LNCaP clone FGC (cell line): ENCODE measurements at places on chromosomes 12 and 14.

GRCh38 chr12:131574395-131574771, 136.5 kb upstream of the SFSWAP start:
- DNase-seq = no peak

- DNase-seq = no peak
Measured at GRCh38 chr12:110073049-110073831, 24.9 kb upstream of the C12orf76 start.

GRCh38 chr14:29217813-29218450, 451.3 kb downstream of the FOXG1 start:
- no peak for DNase-seq

GRCh38 chr12:25497021-25497420, 56.1 kb downstream of the LMNTD1 start:
- DNase-seq = no peak

GRCh38 chr12:116996621-116997020, 85.9 kb downstream of the FBXW8 start:
- no peak for DNase-seq

DNA sequence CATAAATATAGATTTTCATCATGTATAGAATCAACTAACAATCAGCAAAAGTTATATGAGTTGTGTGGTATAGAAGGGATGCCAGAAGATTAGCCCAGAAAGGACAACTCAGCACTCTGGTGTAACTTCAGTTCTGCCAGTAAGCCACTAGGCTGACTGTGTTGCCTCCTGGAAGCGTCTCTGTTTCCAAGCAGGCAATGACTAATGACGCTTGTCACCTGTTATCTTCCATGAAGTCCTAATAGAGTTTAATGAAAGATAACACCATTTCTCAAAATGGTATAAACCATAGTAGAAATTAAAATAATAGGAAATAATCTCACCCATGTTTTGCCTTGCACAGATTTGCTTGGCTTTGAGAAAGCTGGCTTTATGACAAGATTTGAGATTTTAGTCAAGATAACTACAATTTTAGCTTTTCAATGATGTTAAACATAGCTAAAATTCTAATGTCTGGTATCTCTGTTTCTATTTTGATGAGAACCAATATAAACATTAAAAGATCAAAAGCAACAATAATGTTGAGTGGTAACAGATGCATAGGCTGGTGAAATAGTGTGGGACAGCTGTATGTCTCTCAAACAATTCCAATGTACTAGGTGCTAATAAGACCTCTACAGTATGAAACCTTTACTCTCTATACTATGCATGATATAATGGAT, 9.0 kb upstream of the RNU6-7 start:
- DNase-seq = no peak

DNA sequence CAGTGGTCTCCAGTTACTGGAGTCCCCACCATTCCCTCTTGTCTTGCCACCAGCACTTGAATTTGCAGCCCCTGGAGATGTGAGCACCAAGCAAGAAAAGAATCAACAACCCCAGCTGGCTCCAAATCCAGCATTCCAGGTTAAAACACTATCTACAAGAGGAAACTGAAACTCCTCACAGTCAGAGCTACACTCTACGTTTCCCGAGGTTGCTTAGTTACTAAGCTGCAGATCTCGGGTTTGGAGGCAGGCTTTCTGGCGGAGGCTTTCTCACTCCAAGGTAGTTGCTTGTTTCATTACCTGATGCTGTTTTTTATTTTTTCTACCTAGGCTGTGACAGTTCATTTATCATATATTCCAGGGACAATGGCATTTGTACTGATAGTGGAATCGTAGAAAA, 248.1 kb downstream of the GLT1D1 start:
- DNase-seq = no peak

GRCh38 chr12:125187148-125187745, 122.0 kb downstream of the AACS start:
- no peak for DNase-seq

DNA sequence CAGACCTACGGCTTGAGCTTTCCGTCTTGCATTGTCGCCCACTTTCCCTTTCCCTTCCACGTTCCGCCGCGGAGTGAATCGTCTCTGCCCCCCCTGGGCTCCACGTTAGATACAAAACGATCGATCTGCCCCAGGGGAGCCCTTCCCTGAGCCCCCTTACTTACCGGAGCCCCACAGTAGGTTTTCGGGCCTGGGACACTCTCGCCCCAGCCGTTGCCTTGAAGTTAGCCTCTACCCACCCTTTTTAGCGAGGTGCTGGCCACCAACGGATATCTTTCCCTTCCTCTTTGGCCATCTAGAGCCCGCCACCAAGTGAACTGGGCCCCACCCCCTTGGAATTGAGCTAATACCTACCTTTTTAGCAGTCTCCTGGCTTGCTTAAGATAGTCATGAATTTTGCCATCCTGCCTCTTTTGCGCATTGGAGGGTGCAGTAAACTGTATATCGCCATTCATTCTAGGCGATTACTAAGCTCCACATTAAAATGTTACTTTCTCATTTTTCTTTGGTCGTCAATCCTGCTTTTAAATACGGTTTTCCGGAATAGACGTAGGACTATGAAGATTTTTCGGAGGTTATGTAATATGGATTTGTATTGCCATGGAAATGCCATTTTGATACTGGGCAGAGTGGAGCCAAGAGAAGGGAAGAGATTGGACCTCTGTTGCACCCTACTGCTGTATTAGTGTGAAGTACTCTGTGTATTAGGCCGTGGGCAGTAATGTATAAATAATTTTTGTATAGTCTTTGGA, 764 bp downstream of the RBM25 start:
- DNase-seq = no peak

DNA sequence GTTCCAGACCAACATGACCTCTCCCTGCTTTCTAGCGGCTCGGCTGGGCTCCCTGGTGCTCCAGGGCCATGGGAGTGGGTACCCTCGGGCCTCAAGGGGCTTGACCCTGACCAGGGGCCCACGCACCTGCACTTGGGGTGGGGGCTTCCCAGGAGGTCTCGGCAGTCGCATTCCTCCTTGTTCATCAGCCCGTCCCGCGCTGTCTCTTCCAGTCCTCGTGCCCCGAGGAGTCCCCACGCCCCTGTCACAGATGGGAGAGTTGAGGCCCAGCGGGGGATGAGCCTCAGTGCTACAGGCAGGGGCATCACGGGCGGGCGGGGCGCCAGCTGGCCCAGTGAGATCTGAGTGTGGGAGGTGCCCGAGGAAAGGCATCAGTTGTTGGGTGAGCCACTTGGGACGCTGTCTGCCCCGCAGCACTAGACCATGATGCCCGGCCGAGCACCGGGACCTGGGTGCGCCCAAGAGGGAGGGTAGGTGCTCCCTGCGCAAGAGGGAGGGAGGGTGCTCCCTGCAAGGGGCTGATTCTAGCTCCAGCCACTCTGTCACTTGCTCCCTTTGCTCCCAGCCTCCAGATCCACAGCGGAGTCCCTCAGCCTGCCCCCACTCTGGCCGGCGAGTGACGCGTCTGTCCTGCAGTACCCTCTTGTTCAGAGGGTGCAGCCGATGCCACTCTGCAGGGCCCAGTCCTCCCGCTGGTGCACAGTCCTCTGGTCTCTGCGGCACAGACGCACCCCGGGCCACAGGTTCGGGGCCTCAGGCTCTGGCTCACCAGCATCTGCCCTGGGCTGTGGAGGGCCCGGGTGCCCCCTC, 23.8 kb downstream of the MMP17 start:
- DNase-seq = no peak

- DNase-seq = no peak
Measured at GRCh38 chr12:84077679-84078078, 834.9 kb downstream of the SLC6A15 start.

DNA sequence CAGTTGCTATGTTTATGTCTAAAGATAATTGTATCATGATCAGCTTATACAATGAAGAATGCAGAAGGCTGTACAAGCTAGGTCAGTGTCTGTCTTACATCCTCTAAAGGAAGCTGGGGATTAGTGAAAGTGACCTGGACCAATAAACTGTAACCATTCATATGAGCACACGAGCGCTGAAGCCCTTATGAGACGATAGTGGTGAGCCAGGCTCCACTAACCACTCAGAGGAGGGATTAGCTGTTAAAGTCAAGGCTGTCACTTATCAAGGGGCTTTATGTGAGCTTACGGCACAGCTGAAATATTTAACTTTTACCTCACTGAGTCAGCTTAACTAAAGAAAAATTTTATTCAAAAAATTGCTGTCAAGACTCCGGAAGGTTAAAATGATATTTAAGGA, 30.3 kb downstream of the NDUFA12 start:
- DNase-seq = no peak

- DNase-seq = no peak
Measured at GRCh38 chr14:42980419-42980818, 1373.7 kb downstream of the LRFN5 start.

GRCh38 chr12:105803292-105803691, 335.5 kb downstream of the NUAK1 start:
- DNase-seq = no peak

- DNase-seq = no peak
Measured at GRCh38 chr12:53424626-53425514, 1.2 kb downstream of the AMHR2 start.

DNA sequence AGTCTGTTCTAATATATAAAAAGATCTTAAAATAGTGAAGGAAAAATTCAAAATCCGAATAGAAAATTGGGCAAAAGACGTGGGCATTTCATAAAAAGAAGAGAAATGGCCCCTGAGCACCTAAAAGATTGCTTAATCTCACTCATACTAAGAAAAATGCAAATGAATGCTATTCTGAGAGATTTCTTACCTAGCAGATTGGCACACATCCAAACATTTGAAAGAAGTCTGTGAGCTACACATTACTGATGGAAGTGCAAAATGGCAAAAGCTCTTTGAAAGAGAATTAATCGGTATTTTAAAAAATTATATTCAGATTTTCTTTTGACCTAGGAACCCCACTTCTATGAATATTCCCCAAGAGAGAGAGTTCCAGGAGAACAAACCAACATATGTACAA, 280.4 kb upstream of the GARIN6 start:
- no peak for DNase-seq

DNA sequence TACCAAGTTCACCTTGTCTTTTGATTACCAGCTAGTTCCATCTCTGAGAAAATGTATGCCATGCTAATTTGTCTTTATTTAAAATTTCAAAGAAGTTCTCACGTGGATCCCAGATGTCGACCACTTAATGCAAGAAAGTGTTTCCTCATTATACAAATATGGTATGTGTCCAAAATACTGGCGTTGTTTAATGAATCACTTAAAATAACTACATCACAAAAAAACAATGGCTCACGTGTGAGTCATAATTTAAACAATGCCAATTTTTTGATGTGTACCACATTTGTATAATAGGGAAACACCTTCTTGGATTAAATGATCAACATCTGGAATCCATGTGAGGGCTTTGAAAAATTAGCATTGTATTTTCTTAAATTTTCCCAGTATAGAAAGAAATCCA, 40.8 kb downstream of the DBX2 start:
- no peak for DNase-seq

DNA sequence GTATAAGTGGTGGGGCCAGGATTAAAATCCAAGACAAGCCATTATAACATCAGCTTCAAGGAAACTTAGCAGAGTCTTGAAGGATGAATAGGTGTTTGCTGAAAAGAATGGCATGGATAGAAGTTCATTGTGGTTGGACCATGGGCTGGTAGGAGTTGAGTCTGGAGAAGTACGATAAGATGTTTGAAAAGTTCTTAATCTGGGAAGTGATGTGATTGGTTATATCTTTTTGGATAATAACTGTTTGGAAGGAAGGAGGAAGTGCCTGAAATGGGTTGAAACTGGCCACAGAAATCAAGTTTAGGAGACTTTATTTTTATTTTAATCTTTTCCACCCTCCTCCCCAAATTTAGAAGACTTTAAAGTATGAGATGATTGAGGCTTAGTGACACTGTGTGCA, 4.9 kb downstream of the DENR start:
- no peak for DNase-seq

- DNase-seq = no peak
Measured at GRCh38 chr14:67941456-67942018, 122.0 kb downstream of the RAD51B start.

GRCh38 chr12:8696442-8697090, 1.2 kb upstream of the RIMKLB start:
- no peak for DNase-seq

GRCh38 chr14:64971943-64972791, at the start of gene RAB15:
RAB15 (minus strand) TSS chr14:64972336; CDS start chr14:64972076, 260 bp downstream.
- no peak for DNase-seq

GRCh38 chr14:61187196-61187905, 93.8 kb downstream of the TMEM30B start:
- DNase-seq = no peak

DNA sequence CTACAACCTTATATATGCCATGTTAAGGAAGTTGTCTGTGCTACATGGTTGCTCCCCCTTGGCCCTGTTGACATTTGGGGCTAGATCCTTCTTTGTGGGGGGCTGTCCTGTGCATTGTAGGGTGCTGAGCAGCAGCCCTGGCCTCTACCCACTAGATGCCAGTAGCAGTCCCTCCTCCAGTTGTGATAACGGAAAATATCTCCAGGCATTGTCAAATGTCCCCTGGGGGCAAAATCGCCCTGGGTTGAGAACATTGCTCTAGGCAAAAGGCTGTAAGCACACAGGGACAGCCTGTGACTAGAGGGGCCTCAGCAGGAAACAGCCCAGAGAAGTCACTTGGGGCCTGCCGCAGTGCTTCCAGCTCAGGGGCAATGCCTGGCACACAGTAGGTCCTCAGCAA, 1100.3 kb downstream of the BCL11B start:
- DNase-seq = no peak

DNA sequence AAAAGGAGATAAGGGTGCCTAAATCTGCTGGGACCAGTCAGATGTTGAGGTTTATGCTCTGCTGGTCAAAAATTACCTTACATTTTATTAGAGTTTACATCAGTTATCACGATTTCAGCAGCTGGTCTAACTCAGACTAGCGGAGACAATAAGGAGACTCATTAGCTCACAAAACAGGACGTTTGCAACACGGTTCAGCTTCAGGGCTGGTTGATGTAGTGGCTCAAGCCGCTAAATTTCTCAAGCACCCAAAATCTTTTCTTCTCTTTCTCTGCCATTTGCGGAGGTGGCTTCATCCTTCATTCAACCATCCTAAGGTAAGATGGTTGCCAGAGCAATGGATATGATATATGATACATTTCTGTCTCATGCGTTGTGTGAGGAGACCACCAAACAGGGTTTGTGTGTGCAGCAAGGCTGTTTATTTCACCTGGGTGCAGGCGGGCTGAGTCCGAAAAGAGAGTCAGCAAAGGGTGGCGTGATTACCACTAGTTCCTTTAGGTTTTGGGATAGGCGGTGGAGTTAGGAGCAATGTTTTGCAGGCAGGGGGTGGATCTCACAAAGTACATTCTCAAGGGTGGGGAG, 30.3 kb upstream of the CLIP1 start:
- no peak for DNase-seq

- DNase-seq = no peak
Measured at GRCh38 chr12:51217133-51217967, 512 bp downstream of the POU6F1 start.
